Retina (tissue), 1 donor: ENCODE measurements at places on chromosomes 12 and 14.

DNA sequence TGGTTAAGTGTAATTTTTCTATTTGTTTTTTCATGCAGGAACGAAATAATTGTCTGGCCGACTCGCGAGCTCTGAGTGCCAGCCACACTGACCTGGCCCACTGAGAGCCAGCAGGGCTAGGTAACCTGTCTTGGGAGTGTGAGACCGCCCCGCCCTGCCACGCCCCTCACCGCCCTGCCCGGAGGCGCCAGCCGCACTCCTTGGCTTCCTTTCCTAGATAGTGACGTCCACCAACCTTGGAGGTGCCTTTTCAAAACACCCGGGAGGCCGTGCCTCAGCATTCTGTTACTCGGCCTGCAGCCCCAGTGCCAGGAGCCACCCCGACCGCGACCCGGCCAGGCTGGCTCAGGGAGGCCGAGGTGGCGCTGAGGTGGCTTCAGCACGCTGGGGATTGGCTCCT, 21.7 kb downstream of the XRCC3 start:
- DNase-seq: no peak

GRCh38 chr14:45249856-45250575, 3.0 kb downstream of the MIS18BP1 start:
- DNase-seq: no peak

- DNase-seq: no peak
Observed at GRCh38 chr12:127898616-127899015, 368.4 kb upstream of the TMEM132C start.

- no peak for DNase-seq
Observed at GRCh38 chr14:53793790-53794505, 162.7 kb downstream of the BMP4 start.
